ENCODE measurements at places on chromosomes 5 and 9.

DNA sequence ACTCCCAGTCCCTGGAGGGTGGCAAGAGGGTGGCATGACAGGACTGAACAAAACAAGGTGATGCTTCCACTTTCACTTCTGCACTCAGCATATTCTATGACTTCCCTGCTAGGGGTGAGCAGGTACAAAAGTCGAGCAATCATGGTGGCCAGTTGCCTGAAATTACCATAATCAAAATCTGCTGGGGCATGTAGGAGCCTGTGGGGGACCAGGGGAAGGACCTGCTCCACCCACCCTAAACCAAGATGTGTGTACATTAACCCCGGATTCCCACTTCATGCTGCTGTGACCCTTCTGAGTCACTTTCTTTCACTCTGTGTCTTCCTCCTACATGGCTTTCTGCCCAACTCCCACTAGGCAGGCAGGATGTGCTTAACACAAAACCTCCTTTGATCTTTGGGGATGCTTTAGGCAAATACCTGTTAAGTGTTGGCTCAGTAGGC lies 73.3 kb upstream of the PHF24 start:
- DNase-seq = no peak

DNA sequence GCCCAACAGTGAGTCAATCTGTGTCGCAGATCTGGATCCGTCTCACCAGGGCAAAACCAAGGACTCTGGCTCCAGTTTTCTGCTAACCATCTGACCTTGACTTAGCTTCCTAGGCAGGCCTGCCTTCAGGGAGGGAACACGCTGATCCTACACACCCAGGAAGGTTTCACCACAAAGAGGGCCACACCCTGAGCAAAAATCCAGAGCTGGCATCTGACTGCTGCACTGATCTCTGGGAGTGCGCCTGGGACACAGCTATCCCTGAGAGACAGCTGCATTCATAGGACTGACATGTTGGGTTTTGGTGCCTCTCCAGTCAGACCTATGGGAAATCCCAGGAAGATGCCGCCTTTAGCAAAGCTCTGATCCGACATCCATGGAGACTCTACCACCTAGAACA lies 47.5 kb downstream of the CDK5RAP2 start:
- DNase-seq = no peak

- DNase-seq = no peak
These were observed 127.6 kb downstream of the RPS23 start for GRCh38 chr5:82150559-82150958.

GRCh38 chr5:172751761-172752510 lies 19.1 kb downstream of the DUSP1 start:
- DNase-seq = no peak

DNA sequence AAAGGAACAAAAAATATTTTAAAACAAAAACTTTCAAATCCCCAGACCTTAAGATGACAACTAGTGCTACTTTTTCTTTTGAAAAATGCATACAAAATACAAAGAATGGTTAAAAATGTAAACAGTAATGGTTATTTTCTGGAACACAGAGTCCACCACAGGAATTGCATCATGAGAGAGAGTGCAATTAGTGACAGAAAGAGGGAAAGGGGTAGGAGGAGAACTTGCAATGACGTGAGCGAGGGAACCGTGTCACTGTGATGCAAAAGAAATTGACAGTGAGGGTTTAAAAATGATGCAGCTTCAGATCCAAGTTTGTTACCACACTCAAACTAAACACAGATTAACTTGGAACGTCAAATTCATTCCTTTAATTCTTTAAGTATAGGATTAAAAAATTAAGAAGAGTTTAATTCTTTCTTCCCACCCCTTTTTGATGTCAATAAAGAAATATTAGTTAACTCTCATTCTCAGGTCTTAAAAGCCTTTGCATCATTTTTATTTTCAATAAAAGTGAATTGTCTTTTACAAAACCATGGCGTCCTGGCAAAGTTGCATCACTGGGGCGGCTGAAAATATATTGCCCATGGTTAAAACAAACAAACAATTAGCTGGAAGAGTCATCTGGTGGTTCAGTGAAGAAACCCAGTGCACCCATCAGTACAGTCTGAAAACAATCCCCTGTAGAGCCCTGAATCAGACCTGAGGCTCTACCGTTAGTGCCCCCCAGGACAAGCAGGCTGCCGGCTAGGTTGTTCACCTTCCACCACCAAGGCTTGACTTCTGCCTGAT lies 39.5 kb downstream of the MACROH2A1 start:
- DNase-seq = no peak

DNA sequence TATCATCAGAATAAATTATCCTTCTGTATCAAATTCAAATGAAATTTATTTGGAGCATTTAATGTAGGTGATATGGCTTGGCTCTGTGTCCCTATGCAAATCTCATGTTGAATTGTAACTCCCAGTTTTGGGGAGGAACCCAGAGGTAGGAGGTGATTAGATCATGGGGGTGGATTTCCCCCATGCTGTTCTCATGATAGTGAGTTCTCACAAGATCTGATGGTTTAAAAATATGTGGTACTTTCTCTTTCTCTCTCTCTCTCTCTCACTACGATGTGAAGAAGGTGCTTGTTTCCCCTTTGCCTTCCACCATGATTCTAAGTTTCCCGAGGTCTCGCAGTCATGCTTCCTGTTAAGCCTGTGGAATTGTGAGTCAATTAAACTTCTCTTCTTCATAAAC lies 678.4 kb upstream of the RGMB start:
- DNase-seq = no peak

- DNase-seq = no peak
These were observed 155.1 kb downstream of the ARSB start for GRCh38 chr5:78829811-78830527.

DNA sequence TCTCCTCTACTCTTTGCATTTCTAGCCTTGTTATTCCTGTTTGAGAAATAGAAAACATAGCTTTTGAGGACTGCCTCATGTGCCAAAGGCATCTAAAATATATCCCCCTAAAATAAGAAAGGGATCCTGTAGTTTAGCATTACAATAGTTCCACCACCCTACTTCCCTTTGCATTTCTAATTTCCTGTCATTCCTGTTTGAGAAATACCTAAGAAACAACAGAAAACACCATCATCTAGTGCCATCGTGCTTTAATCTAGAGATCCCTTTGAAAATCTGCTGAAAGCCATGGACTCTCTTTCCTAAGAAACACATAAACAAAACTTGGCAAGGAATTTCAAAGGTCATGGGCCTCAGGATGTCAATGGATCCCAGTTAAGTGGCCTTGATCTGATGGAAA lies 7.5 kb downstream of the CLK4 start:
- no peak for DNase-seq

DNA sequence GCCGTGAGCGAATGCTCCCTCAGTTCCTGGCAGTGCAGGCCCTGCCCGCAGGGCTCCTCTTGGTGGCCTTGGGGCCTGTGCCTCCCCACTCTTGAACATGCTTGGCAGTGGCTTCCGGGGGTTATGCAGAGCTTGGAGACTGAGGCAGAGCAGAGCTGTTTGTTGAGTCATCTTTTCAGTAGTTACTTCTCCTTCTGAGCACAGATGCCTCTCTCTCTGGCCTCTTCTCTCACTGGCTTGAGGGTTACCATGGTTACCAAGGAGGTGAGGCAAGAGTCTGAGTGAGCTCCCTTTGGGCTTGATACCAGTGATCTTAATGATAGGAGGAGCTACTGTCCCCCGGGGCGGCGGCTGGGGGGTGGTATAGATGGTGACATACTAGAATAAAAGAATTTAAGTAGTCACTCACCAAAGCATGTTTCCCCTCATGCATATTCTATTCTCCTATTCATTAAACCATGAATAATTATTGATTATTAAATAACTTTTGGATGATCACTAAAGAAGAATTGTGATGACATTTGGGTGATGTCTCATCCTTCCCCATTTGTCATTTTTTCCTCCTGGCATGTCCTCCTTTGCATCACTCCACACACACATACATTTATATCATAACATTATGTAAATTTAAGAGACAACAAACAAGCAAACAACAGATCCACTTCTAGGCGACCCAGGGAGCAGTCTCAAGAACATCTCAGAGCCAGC lies 111.1 kb downstream of the ARHGAP26 start:
- no peak for DNase-seq
